H1 (cell line): ENCODE measurements at places on chromosomes 7 and 10. TPM values are rescaled to one million over a fixed set of nuclear protein-coding genes. Genes with fewer than 3 reads are reported as not detected.

GRCh38 chr7:96061009-96061408 lies 260.9 kb downstream of the SLC25A13 start:
- DNase-seq, result no peak

DNA sequence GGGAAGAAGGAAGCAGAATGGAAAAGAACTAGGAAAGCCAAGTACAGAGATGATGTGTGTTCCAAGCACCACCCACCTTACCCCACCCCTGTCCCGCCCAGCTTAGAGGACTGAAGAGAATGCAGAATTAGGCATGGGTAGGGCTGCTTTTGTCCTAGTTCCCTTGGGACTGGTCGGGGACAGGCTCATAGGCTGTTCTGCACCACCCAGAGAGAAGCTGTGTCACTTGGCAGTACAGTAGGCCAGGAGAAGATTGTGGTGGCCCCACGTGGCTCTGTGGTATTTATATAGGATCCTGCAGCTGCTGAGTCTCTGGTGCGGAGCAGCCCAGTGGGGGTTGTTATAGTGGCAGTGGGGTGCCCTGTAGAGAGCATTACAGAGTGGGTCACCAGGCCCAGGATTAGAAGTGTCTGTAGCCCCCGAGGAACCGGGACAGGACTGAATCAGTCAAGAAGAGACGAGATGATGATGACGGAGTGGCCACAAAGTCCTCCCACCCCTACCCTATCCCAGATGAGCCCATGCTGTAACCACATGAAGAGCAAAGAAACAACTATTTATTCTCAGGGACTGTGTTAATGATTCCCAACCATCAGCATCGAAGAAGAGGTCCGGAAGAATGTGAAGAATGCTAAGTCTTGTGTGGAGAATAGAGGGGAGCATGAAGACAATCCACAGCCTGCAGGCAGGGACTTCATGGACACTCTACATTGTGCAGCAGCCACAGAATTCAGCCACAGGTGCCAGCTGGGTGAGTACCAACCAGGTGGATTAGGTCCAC lies 88.9 kb downstream of the C1GALT1 start:
- DNase-seq, result no peak

DNA sequence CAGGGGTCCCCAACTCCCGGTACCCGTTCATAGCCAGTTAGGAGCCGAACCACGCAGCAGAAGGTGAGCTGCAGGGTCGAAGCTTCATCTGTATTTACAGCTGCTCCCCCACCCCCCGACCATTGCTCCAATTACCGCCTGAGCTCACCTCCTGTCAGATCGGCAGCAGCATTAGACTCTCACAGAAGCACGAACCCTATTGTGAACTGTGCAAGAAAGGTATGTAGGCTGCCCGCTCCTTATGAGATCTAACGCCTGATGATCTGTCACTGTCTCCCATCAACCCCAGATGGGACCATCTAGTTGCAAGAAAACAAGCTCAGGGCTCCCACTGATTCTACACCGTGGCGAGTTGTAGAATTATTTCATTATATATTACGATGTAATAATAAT lies 14.6 kb upstream of the AZGP1 start:
- DNase-seq, result no peak

DNA sequence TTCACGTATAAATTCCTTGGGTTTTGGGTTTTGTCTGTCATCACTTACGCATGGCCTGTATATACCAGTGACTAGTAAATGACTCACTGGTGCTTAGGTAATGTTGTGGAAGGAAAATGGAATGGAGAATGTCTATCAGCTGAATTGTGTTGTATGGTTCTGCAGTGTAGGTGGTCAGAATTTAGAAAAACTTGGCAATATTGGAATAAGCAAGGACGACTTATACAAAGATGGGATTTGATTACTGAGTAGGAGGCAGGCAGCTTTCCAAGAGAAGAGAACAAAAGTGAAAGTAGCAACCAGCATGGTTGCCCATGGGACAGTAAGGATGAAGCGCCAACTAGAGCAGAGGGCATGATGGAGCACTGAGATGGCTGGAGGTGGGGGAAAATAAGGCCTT lies 168.6 kb upstream of the CSTF2T start:
- DNase-seq, result no peak

DNA sequence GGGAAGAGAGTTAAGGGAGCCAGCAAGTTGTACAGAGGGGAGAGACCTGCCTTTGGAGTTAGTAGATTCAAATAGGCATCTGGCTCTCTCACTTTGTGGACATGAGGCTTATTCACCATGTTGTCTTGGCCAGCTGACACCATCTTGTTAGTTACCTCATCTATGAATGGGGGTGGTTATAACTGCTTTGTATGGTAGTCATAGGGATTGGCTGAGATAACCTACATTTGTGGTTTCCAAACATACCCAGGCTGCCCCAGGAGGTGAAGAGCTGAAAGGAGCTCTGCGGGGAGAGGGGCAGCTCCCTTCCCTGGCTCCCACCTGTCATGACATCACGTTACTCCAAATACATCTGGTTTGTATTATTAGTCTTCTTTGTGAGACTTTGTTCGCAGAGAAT lies 393.3 kb upstream of the AUTS2 start:
- no peak for DNase-seq

DNA sequence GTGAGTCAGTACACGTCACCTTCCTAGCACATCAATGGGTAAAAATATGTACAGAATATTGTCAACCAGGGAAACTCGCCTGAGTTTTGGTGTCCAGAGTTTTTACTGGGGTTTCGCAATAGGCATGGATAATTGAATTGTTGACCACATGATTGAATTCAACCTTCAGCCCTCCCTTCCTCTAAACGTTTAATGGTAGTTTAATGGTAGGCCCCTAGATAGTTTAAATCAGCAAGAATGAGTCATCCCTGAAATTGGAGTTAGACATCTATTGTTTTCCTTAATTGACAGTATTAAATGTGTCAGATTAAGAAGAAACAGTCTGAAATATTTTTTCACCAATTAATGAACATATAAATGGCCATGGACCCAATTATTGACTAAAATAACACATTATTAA lies 57.8 kb upstream of the CACNA2D1 start:
- no peak for DNase-seq

- DNase-seq, result no peak
Measured at GRCh38 chr10:8873310-8873709, 818.8 kb downstream of the GATA3 start.

The CLDN15 gene
- 7.6 and 11.1 TPM in 2 replicates for polyA plus RNA-seq

The POLL gene
- polyA plus RNA-seq, result 45.9 and 69.5 TPM in 2 replicates

The SEMA4G gene
- 18.2 and 20.3 TPM in 2 replicates for polyA plus RNA-seq

The TRPV6 gene
- polyA plus RNA-seq, result 1.1 and 2.1 TPM in 2 replicates

The MKI67 gene
- 13.0 and 15.8 TPM in 2 replicates for polyA plus RNA-seq

The NUTM2E gene
- 0.02 TPM in 1 of 2 replicates, not detected in the other for polyA plus RNA-seq
